Naive thymus-derived CD4-positive, alpha-beta T cell (primary cell): ENCODE measurements at places on chromosomes 5 and 9.
A peak's percentile ranks its signal among the peaks of the same experiment; 100 is the strongest.

DNA sequence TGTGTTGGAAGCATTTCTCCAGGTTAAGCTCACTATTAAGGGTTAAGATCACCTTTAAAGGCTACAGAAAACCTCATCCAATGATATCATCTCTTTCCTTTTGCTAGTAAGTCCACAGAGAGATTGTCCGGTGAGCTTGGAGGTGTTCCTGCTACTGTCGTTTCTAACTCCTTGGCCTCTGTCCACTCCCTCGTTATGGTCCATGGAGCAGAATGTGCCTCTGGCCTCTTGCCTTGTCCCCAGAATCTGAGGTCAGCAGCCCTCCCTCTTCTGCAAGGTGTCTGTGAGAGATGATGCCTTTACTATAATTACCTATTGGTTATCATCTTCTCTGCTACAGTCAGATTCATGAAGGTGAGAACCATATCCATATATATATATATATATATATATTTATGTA lies 15.0 kb downstream of the ORM2 start:
- H3K4me1 ChIP-seq: peaks cover 6% of the 10 kb centered on the region
- no peaks in the 10 kb centered on the region for H3K27me3 ChIP-seq
- H3K27ac ChIP-seq: no peak overlapping the region
- no peak overlapping the region for H3K4me3 ChIP-seq
- no peak for DNase-seq

DNA sequence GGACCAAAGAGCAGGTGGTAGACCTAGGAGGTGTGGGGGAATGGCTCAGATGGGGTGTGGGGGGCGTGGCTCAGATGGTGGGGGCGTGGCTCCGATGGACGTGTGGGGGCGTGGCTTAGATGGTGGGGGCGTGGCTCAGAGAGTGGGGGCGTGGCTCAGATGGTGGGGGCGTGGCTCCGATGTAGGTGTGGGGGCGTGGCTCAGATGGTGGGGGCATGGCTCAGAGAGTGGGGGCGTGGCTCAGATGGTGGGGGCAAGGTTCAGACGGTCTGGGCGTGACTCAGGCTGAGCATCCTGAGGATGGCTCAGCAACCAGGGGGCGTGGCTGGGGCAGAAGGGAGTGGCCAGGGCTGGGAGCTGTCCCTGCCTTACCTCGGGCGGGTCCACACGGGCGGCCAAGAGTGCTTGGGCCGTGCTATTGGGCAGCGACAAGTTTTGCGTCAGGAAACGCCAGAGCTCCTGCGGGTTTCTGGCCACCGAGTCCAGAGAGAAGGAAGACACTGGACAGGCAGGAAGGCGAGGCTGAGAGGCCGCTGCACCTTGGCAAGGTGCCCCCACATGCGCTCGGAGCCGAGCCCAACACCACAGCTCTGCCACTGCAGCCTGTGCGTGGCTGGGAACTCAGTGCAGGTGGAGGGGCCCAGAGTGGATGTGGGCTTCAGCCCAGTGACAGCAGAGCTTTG lies 5.9 kb downstream of the ABCA2 start:
- H3K27ac ChIP-seq: no peak overlapping the region
- no peak overlapping the region for H3K4me3 ChIP-seq
- DNase-seq: peak; percentile 35
- no peaks in the 10 kb centered on the region for H3K36me3 ChIP-seq
- no peaks in the 10 kb centered on the region for H3K27me3 ChIP-seq

DNA sequence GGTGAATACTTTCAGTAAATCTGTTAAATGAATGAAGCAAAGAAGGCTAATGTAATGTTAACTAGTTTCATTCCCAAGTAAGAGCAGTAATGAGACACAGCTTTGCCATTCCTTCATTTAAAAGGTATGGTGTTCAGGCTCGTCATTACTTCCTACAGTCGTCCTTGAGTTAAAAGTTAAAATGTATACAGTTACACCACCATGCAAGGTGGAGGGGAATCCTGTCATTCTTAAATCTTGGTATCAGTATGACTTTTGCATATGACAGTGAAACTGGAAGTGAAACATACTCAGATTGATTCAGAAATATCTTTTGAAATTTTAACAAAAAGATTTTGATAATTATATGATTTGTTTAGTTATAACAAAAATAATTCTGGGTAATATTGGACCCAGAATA lies 25.9 kb downstream of the MTRR start:
- no peak overlapping the region for H3K4me3 ChIP-seq
- H3K27me3 ChIP-seq: no peaks in the 10 kb centered on the region
- DNase-seq: no peak
- H3K27ac ChIP-seq: no peak overlapping the region

DNA sequence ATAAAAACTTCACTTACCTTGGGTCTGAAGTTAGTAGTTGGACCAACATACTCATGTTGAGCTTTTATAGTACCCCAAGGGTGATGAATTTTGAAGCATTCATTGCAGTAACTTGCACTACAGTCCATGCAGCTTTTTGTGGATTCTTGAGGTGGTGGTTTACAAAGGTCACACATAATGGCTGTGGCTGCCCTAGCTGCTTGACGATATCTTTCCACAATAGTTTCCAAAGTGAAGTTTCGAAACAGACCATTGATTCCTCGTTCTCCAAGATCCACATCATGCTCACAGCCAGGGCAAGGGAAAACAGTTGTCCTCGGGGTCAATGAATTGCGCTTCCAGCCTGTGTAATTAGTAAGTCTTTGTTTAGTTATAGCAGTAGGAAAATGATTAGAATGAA lies 22.7 kb downstream of the TRIM36 start:
- no peak overlapping the region for H3K27ac ChIP-seq
- no peak overlapping the region for H3K4me3 ChIP-seq
- H3K36me3 ChIP-seq: no peaks in the 10 kb centered on the region
- no peaks in the 10 kb centered on the region for H3K27me3 ChIP-seq
- DNase-seq: no peak

DNA sequence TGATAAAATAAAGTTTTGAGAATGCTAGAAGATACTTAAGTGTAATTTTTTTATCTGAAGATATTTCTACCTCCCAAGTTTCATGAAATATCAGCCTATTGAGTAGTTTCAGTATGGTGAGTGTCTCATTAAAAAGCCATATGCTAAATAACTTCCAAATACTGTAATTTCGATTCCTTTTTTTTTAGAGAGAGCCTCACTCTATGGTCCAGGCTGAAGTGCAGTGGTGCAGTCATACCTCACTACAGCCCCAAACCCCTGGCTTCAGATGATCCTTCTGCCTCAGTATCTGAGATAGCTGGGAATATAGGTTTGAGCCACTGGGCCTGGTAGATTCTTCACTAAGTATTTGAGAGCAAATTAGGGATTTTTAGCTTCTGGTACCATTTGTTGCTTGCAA lies 24.5 kb downstream of the CDC42SE2 start:
- peak overlapping the region; percentile 75 for H3K27ac ChIP-seq
- peaks cover 6% of the 10 kb centered on the region for H3K36me3 ChIP-seq
- H3K4me3 ChIP-seq: peak overlapping the region; percentile 55
- peaks cover 78% of the 10 kb centered on the region for H3K4me1 ChIP-seq

DNA sequence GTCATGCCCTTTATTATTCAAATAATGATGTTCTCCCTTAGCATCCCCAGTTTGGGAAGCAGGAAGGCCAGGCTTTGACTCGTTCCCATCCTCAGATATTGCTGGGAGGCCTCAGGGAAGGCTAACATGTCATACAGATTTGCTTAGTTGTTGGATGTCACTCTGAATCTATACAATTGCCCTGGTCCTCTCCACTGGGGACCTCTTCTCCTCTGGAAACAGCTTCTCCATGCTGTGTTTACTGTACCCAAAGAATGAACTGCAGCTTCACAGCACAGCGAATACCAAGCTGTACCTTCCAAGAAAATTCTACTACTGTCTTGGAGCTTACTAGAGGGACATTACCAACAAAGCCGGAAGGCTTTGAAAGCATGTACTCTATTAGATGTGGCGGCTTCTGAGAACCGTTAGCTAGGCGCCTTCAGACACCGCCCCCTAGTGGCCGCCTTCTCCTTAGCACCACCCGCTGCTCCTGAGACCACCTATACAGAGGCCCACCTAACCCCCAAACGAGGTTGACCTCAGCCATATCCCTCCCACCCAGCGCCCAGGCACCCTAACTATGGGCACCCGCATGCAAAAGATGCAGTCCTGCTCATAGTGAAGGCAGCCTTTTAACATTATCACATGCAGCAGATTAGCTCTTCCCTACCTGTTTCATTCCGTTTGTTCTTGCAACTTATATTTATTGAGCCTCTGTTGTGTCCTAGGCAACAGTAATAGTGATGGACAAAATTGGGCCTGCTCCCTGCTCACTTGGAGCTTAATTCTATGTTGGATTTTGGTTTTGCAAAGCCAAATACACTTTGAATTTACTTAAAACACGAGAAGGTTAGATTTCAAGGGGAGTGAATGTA lies 34.9 kb upstream of the FOXI1 start:
- H3K27me3 ChIP-seq: no peaks in the 10 kb centered on the region
- H3K36me3 ChIP-seq: peaks cover 20% of the 10 kb centered on the region
- H3K27ac ChIP-seq: no peak overlapping the region
- no peak overlapping the region for H3K4me3 ChIP-seq
- H3K4me1 ChIP-seq: no peaks in the 10 kb centered on the region

- no peak overlapping the region for H3K4me3 ChIP-seq
- DNase-seq: no peak
- peaks cover 17% of the 10 kb centered on the region for H3K4me1 ChIP-seq
Observed at GRCh38 chr5:160473681-160474080, 52.0 kb downstream of the PTTG1 start.

DNA sequence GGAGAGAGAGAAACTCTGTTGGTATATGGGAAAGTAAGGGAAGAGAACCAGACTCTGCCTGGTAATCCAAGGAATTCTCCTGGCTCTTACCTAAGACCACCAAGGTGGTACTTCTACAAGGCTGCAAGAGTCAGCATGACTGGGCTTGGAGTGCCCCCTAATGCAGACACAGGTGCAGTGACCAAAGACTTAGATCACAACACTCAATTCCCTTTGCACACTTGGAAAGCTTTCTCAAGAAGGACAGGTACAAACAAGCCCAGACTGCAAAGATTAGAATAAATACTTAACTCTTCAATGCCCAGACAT lies 25.2 kb downstream of the UGT3A2 start:
- H3K4me1 ChIP-seq: no peaks in the 10 kb centered on the region
- H3K36me3 ChIP-seq: no peaks in the 10 kb centered on the region
- H3K27me3 ChIP-seq: no peaks in the 10 kb centered on the region
- no peak for DNase-seq
- no peak overlapping the region for H3K27ac ChIP-seq

- H3K27ac ChIP-seq: no peak overlapping the region
- no peaks in the 10 kb centered on the region for H3K27me3 ChIP-seq
- H3K36me3 ChIP-seq: no peaks in the 10 kb centered on the region
- no peaks in the 10 kb centered on the region for H3K4me1 ChIP-seq
Observed at GRCh38 chr5:37814699-37815098, 25.1 kb downstream of the GDNF start.

- no peak for DNase-seq
- H3K4me1 ChIP-seq: no peaks in the 10 kb centered on the region
- no peak overlapping the region for H3K4me3 ChIP-seq
Observed at GRCh38 chr5:90326995-90327394, 82.6 kb downstream of the CETN3 start.

DNA sequence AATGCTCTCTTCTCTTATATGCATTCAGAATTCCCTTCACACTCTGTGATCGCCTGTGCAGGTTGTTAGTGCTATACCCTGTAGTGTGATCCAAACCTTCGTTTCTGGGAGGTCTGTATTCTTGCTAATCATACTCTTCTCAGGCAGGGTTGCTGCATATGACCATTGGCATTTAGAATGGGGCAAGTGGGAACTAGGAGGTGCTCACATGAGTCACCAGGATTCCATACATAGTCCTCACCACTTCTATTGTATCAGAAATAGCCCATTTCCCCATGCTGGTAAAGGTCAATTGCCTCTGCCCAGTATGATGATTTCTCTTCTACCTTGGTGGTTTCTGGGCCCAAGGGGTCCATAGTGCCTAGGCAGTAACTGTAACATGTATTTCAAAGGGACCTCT lies 443.5 kb upstream of the CDH6 start:
- H3K36me3 ChIP-seq: no peaks in the 10 kb centered on the region
- no peak for DNase-seq
- no peaks in the 10 kb centered on the region for H3K4me1 ChIP-seq
- no peak overlapping the region for H3K4me3 ChIP-seq
- H3K27me3 ChIP-seq: no peaks in the 10 kb centered on the region

- H3K4me1 ChIP-seq: no peaks in the 10 kb centered on the region
- H3K27me3 ChIP-seq: no peaks in the 10 kb centered on the region
- no peak overlapping the region for H3K27ac ChIP-seq
- H3K36me3 ChIP-seq: no peaks in the 10 kb centered on the region
- no peak overlapping the region for H3K4me3 ChIP-seq
Observed at GRCh38 chr5:52139888-52140615, 647.7 kb upstream of the ITGA1 start.

DNA sequence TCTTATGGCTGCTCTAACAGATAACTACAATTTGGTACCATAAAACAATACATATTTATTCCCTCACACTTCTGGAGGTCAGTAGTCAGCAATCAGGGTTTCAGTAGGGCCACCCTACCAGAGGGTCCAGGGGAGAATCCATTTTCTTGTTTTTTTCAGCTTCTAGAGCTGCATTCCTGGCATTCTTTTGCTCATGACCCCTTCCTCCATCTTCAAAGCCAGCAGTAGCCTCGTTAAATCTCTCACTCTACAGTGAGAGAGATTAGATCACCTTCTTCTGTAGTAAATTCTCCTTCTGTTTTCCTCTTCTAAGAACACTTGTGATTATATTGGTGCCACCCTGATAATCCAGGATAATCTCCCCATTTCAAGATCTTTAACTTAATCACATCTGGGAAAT lies 187.4 kb downstream of the RFK start:
- H3K27ac ChIP-seq: no peak overlapping the region
- H3K36me3 ChIP-seq: no peaks in the 10 kb centered on the region
- H3K27me3 ChIP-seq: no peaks in the 10 kb centered on the region

DNA sequence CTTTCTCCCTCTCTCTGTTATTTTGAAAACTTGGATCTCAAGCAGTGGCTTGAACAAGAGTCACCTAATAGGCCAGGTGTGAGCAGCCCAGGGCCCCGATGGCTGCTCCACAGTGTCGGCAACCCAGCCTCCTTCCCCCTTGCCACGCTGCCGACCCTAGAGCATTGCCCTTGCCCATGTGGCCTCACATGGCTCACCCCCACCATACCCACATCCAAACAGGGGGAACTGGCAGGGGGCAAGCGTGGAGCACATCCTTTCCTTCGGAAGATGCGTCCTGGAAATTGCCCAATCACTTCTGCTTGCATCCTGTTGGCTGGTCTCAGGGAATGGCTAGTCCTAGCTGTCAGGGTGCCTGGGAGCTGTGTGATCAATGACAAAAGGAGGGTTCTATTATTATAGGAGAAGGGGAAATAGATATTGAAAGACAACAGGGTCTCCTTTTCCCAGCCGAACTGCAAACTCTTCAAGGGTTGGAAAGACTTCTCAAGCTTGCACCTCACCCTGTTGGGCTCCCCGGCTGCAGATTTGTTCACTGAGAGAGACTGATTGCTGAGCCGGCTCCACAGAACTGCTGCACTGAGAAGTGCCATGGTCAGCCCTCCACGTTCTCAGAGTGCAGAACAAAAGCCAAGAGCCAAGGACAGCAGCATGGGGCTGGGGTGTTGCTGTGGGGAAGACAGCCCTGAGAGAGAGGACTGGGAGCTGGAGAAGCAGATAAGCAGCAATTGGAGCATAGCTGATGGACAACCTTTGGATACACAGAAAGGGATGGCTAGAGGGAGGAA lies 8.3 kb upstream of the TIFAB start:
- no peak overlapping the region for H3K4me3 ChIP-seq
- DNase-seq: no peak
- no peaks in the 10 kb centered on the region for H3K27me3 ChIP-seq

GRCh38 chr5:58974083-58974482 lies 391.2 kb downstream of the RAB3C start:
- H3K27me3 ChIP-seq: no peaks in the 10 kb centered on the region
- H3K27ac ChIP-seq: no peak overlapping the region
- DNase-seq: no peak
- H3K36me3 ChIP-seq: peaks cover 11% of the 10 kb centered on the region
- no peaks in the 10 kb centered on the region for H3K4me1 ChIP-seq
